ENCODE measurements at places on chromosomes 11 and 22.

GRCh38 chr11:134950692-134951304 is 538.8 kb upstream of the B3GAT1 start:
- DNase-seq, result no peak

- DNase-seq, result no peak
Measured at GRCh38 chr11:118857385-118857784, 26.3 kb upstream of the CXCR5 start.

DNA sequence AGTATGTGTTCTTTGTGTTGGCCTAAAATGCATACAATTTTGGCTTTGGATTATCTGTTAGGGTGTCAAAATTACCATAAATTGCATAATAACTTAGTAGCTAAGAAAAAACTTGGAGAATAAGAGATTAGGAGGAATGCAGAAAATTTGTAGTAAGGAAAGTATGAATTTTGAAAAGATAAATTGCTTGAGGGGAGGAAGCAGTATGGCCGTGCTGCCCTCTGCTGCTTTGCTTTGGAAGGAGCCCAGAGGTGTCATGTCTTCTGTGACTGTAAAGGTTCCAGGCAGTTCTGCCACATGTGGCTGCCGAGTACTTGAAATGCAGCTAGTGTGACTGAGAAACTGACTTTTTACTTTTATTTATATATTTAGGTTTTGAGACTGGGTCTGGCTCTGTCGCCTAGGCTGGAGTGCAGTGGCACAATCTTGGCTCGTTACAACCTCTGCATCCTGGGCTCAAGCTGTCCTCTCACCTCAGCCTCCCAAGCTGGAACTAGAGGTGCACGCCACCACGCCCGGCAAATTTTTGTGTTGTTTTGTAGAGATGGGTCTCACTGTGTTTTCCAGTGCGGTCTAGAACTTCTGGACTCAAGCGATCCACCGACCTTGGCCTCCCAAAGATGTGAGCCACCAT is 1.8 kb downstream of the ADSL start:
- peak; percentile 85 for DNase-seq

- DNase-seq, result no peak
Measured at GRCh38 chr11:75583718-75584658, 21.9 kb downstream of the SERPINH1 start.

- DNase-seq, result no peak
Measured at GRCh38 chr11:77359481-77359880, 58.0 kb upstream of the GDPD4 start.

- DNase-seq, result no peak
Measured at GRCh38 chr11:75149766-75150465, 991 bp upstream of the SLCO2B1 start.

DNA sequence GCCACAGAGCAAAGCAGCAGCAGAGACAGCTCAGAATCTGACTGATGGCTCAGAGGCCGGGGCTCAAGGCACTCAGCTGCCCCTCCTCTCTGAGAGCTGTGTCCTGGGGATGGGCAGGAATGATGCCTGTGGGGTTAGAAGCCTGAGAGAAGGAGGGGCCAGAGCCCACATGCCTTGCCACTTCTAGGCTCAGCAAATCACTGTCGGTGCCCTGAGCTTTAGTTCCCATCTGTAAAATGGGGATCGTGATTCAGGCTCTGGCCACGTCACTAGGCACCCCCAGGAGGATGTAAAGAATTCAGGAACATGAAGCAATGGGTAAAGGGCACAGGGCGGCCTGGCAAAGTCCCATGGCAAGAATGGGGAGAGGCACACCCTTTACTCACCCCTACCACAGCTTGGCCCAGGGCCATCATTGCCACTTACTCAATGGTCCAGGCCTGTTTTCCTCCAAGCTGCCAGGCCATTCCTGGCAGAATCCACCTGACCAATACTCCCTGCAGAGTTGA is 3.4 kb upstream of the CDC42EP2 start:
- DNase-seq, result no peak

GRCh38 chr22:31730344-31730711 is 19.6 kb downstream of the PRR14L start:
- no peak for DNase-seq

GRCh38 chr11:95066716-95067038 is at the start of gene SRSF8:
Gene SRSF8, plus strand, starts transcription at chr11:95066919. Its CDS starts 308 bp downstream, at chr11:95067227.
- no peak for DNase-seq

DNA sequence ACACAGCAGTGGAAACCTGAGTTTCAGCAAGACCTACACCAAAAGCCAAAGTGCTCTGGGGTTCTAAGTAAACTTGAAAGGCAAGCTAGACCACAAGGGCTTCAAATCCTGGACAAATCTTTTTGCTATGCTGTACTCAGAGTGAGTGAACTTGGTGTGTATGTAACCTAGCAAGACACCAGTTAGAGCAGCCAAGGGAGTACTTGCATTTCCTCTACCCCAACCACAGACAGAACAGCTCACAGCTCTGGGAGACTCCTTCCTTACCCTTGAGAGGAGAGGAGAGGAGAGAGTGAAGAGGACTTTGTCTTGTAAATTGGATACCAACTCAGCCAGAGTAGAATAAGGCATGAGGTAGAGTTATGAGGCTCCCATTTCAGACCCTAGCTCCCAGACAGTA is 71.4 kb downstream of the CTSC start:
- DNase-seq, result no peak

GRCh38 chr22:31173386-31174145 is 13.6 kb downstream of the RNF185 start:
- DNase-seq, result peak; percentile 50

DNA sequence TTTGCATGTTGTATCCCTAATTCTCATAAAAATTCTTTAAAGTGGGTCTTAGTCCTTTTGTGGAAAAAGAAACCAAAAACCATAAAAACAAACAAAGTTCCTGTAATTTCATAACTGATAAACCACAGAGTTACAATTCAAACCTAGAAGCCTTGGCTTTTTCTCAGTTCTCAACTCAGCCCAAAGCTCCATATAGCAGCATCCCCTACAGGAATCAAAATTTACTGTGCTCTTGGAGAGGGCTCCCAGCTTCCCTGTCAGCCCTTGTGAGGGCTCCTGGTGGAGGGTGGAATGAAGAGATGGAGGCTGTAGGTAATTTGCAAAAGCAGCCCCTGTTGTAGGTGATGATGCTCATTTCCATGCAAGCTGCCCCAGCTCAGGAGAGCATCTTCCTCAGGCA is 506.1 kb upstream of the KIRREL3 start:
- DNase-seq, result no peak

- peak; percentile 36 for DNase-seq
Measured at GRCh38 chr22:43826142-43827002, 14.3 kb upstream of the EFCAB6 start.

- DNase-seq, result no peak
Measured at GRCh38 chr22:37420686-37421467, 6.4 kb downstream of the ELFN2 start.

- DNase-seq, result no peak
Measured at GRCh38 chr11:20910733-20911132, 241.3 kb downstream of the NELL1 start.

- DNase-seq, result peak; percentile 86
Measured at GRCh38 chr22:20456064-20456721, 18.6 kb upstream of the SCARF2 start.

DNA sequence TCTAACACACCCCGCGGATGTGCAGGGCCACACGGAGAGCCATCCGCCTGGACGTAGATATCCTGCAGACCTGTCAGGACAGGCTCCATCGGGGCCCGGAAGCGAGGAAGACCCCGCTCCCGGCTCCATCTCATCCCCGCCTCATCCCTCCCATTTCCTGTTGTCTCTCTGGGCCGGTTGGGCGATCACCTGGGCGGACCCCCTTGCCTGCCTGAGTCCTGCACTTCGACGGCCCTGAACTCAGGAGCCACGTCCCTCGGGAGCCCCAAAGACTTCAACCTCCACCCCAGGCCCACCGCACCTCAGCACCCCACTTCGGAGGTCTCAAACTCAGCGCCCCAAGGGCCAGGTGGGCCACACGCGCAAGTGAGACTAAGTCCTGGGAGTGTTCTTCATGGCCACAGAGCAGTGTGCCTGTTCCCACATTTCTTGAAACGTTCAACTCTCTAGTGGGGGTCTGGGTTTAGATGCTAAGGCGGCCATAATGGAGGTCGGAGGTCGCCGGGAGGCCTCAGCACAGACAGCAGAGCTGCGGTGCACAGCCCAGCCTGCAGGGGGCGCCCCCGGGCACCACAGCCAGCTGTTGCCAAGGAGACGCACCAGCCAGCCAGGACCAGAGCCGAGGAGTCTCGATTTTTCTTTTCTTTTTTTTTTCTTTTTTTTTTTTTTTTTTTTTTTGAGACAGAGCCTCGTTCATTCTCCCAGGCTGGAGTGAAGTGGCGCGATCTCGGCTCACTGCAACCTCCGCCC is 26.0 kb upstream of the FADD start:
- DNase-seq, result peak; percentile 93

- DNase-seq, result peak; percentile 46
Measured at GRCh38 chr11:8338138-8338537, 74.5 kb upstream of the LMO1 start.

DNA sequence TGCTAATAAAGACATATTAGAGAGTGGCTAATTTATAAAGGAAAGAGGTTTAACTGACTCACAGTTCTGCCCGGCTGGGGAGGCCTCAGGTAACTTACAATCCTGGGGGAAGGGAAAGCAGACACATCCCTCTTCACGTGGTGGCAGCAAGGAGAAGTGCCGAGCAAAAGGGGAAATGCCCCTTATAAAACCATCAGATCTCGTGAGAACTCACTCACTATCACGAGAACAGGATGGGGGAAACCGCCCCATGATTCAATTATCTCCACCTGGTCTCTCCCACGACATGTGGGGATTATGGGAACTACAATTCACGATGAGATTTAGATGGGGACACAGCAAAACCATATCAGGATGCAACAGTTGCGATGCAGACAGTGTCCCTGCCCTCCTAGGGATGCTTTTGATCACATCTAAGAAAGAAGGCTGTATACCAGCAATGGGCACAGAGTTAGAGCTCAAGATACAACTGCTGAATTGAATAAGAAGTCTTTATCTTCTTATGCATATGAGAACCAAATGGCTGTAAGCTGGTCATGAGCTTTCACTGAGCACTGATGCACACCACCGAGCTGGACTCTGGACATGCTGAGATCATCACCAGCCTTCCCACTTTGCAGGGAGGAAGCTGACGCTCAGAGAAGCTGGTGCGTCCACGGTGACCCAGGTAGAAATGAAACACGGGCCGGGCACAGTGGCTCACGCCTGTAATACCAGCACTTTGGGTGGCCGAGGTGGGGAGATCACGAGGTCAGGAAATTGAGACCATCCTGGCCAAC is 255.2 kb downstream of the MN1 start:
- no peak for DNase-seq

- DNase-seq, result no peak
Measured at GRCh38 chr22:37151401-37151800, 1.7 kb upstream of the IL2RB start.

DNA sequence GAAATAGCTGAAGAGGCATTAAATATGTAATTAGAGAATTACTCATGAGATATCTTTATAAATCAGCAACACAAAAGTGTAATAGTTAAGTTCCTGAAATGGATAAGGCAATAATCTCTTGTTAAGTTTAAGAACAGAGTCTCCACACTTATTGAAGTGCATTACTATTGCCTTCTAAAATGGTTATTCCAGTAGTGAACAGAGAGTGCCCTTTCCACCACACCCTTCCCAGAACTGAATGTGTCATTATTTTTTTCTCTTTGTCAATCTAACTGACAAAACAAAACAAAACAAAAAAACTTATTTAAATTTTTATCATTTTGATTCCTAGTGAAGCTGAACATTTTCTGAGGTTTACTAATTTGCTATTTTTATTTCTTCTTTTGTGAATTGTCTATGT is 9.2 kb upstream of the PRRG4 start:
- DNase-seq, result no peak

- DNase-seq, result no peak
Measured at GRCh38 chr22:25645964-25646363, 81.5 kb downstream of the GRK3 start.

- DNase-seq, result no peak
Measured at GRCh38 chr11:86641537-86642261, 30.7 kb downstream of the ME3 start.

DNA sequence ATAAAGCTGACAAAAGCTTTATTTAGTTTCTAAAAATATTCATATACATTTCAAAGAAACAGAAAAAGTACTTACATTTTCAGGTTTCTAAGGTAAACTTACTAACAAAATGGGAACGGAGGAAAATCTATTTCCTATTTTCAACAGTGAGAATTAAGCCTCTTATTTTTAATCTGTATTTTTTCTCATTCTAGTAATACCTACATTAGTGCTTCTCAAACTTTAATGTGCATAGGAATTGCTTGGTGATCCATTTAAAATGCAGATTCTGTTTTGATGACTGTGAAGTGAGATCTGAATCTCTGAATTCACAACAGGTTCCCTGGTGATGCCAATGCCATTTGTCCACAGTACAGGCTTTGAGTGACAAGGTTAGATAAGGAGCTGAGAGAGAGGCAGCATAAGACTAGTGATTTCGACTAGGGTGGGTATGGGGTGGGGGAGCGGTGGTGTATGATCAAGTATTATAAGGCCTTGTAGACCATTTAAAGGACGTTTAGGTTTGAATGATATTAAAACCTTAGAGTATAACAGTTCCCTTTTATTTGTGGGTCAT is 402.8 kb downstream of the CNTN5 start:
- DNase-seq, result no peak

DNA sequence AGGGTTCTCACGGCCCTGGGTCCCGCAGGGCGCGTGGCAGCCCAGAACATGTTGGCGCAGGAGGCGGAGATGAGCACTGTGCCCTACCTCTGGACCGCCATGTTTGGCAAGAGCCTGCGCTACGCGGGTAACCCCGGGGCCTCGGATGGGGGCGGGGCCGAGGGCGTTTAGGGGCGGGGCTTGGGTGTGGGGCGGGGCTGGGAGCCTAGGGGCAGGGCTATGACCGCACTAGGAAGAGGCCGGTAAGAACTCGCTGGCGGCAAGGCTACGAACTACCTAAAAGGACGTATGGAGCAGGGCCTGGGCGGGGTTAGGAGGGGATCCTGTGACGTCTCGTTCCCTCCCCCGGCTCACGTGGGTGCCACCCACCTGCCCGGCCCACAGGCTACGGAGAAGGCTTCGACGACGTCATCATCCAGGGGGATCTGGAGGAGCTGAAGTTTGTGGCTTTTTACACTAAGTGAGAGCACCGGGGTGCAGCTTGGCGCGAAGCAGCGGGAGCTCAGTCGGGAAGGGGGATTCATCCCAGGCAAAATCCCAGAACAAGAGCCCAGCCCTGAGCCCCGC is 2.8 kb upstream of the LZTR1 start:
- DNase-seq, result peak; percentile 83

- no peak for DNase-seq
Measured at GRCh38 chr22:45529971-45530575, 27.4 kb downstream of the FBLN1 start.

- no peak for DNase-seq
Measured at GRCh38 chr22:40747361-40747760, 68.1 kb downstream of the MCHR1 start.

Measured in COLO829 (cell line).